Placental epithelial cell (primary cell): ENCODE measurements at places on chromosomes 2 and 18. TPM values are rescaled to one million over a fixed set of nuclear protein-coding genes. Genes with fewer than 3 reads are reported as not detected.

SERPINB11 gene
- total RNA-seq = not detected in 2 replicates

CHST9 gene
- total RNA-seq = not detected in 2 replicates

CXCR4 gene
- total RNA-seq = not detected in 2 replicates

ASB18 gene
- not detected in 2 replicates for total RNA-seq

IL1A gene
- under 0.01 and 0.54 TPM in 2 replicates for total RNA-seq
